ENCODE measurements at places on chromosomes 12 and 14.

DNA sequence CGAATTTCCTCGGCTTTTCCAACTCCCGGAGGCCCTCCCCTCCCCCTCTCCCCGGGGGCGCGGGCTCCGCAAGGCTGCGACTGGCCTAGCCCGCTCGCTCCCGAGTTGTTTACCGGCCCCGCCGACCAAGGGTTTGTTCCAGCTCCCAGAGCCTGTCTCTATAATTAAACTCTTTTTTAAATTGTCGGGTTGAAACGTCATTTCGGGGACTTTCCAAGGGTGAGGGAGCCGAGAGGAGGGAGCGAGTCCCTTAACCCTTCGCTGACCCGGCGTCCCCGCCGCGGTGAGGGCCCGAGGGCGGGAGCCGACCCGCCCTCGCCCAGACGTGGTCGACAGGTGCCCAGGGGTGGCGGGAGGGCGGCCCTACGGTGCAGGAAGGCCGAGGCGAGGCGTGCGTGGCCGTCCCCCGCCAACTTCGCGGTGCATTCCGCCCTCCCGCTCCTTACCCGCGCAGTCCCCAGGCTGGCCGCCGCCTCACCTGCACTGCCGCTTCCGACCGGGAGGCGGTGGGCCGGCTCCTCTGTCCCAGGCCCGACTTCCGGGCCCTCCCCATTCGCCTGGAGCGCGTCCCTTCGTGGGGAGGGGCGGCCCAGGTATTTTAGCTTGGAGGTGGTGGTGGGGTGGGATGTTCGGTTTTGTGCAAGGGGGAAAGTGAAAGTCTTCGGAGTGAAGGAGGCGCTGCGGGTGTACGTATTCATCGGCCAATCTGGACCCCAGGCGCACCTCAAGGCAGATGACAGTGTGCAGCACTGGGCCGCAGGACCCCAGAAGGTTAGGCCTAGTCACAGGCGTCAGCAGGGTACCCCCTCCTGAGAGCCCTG lies 2.9 kb upstream of the ZFP36L1 start:
- peak; percentile 47 for DNase-seq

DNA sequence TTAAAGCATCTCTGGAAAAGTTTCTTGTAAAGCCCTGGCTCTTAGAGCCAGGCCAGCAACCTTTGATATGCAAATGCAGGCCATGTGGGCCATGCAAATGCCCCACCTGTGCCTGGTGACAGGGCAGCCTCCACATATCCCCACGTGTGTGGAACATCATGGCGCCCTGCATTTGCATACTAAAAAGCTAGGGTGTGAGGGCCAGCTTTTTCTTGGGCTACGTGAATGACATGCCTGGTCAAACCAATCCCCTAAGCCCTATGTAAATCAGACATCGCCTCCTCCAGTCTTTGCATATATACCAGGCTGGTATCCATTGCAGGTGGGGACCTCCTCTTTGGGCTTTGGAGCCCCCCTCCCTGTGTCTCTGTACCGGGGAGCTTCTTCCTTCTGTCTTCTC lies 6.4 kb downstream of the CSRP2 start:
- DNase-seq: no peak

DNA sequence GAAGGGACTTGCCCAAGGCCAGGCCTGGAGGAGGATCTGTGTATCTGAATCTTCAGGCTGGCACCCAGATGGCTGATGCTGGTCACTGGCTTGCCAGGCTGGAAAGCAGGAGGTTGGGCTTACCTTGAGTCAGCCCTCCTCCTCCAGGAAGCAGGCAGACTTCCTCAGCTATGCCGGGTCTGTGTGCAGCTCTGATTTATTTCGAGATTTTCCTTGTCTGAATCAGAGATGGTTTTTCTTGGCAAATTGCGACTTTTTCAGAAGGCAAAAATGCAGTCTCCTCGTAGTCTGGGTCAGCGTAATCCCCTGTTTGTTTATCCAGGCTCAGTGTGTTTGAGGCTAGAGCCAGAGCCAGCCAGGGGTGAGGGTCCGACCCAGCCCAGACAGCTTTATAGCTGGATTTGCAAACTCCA lies 48.9 kb downstream of the SMOC1 start:
- DNase-seq: no peak

DNA sequence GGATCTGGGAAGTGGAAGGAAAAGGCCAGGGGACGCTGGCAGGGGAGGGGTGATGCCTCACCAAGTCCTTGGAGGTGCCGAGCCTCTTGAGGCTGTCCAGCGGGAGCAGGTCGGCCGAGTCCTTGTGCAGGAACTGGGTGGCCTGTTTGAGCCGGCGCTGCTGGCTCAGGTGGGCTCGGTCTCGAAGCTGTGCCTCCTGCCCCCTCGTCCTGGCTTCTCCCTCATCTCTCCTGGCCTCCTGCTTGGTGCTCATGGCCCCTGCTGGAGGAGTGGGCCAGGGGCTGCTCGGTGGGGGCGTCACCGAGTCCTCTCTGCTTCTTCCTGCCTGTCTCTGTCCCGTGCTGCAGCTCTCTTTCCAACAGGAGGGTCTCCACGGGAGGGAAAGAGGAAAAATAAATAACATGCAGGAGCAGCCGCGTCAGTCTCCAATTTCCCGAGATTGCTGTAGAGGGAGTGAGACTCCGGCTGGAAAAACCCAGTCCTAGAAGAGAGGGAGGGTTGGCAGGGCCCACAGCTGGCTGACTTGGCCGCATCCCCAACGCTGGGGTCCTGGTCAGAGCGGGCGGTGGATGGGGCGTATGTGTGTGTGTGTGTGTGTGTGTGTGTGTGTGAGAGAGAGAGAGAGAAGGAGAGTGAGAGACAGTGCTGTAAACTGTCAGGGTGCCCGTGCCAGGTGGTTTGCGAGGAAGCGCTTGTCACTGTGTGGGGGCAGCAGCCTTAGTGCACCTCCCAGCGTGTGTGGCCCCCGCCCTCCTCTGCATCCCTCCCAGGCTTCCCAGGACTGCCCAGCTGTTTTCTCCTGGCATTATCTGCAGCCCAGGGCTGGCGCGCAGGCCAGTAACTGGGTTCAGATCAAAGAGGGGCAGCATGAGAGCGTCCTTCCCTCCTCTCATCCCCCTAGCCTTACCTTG lies at the start of gene NRIP2:
Gene NRIP2, minus strand, starts transcription at position 455 of the 911 bp plus-strand sequence. Its CDS starts 52 bp downstream, at position 403.
- no peak for DNase-seq

DNA sequence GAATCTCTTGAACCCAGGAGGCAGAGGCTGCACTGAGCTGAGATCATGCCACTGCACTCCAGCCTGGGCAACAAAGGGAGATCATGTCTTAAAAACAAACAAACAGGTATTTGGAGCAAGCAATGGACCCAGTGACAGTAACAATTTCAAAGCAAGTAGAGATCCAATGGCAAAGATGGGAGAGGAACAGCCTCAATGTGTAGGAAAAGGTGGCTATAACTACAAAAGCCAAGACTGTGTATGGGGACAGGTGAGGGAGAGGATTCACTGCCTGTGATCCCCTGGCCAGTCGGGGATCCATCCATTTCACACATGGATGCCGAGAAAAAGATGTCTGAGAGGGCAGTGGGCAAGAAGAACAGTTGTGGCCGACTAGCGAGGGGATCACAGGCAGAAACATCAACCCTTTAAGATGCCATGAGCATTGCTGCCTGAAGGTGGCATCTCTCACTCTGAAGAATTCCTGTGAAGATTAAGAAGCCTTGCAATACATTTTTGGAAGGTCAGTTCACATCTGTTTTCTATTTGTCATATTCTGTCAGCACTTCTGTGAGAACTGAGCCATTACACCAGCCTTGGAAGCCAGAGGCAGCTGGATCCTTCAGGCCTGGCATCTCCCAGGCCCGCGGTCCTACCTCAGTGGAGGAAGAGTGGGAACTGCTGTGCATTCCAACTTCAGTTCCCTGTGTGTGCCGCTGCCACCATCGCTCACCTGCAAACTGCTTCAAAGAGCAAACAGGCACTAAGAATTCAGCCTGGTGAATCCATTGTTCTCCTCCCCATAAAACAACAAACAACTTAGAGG lies 54.5 kb upstream of the FRS2 start:
- DNase-seq: no peak

Data from stimulated activated CD8-positive, alpha-beta memory T cell treated with anti-CD3 and anti-CD28 coated beads, Interleukin-15, amount 100 ng/mL, for 24 hours (primary cell).